AML-193 (cell line): ENCODE measurements at places on chromosomes 1 and 21.

DNA sequence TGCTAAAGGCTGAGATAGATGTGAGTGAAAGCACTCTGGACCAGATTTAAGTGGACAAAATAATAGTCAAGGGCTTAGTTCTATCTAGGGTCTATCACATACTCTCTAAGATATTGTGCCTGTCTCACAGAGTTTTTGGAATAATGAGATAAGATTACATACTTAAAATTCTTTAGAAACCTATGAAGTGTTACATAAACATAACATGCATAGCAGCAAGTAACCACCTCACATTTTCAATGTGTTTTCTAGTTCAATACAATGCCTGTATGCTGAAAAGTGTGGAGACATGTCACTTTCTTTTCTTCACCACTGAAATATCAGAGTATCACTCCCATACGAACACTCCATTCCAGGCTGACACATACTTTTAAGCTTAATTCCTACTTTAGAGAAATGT, 16.2 kb downstream of the SDCCAG8 start:
- no peak for DNase-seq

DNA sequence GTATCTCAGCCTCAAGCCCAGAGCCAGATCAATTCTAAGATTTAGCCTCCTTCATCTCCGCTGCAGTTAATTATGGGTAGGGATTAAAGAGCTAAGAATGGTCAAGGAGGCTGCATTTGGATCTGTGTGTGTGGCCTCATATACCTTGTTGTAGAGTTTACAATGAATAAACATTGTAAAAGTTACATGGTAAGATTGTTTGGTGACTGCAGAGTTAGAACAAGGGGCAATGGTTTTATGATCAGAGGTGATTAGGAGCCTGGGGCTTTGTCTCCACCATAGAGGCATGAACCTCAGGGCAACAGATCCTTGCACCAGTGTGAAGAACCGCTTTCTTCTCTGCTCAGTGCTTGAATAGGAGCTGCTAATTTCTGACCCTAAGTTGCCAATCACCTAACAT, 77.0 kb upstream of the MARK1 start:
- no peak for DNase-seq

DNA sequence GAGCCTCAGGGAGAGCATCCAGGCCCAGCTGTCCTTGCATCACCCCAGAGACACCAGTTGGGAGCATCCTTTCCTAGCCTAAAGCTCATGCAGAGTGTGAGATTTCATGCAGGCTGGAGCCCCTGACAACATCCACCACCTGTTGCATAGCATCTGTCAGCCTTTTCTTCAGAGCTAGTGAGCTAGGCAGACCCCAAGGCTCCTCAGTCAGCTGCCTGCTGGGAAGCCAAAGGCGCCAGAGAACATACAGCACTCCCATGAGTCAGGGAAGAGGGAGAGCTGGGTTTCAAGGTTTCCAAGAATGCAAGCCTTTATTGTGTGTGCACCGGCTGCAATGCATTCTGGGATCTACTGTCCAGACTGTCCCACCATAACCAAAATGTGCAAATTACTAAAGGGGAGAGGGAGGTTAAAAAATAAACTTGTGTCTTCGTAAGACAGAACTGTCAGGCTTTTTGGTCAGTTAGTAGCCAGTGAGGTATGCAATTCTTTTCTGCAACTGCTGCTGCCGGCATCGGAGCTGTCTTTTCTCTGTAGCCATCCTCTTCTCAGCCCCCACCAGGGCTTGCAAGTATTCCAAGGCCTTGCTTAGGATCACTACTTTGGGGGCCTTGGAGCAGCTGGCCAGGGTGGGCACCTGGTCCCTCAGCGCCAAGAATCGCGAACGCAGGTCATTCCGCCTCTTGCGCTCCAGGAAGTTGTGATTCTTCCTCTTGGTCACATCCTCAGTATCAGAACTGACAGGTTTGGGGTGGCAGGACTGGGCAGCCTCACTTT, 4.6 kb downstream of the MYCL start:
- DNase-seq, result no peak

DNA sequence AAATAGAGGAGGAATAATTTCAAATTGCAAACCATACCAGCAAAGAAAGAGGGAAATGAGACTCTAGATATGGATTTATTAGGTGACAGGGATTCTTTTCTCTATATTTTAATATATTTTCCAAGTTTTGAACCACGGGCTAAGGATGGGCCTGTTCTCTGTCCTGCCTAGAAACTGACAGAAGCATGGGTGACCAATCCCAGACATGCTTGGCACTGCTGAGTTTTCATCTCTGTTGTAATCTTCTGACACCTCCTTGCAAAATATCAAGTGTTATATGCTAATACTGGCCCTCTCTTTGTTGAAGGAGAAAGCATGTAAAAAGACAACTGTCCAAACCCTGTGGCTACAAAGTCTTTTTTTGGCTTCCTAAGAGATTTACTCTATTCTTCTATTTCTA, 774 bp upstream of the ANGPTL7 start:
- no peak for DNase-seq

- DNase-seq, result no peak
Measured at GRCh38 chr1:198678301-198678836, 39.5 kb downstream of the PTPRC start.

DNA sequence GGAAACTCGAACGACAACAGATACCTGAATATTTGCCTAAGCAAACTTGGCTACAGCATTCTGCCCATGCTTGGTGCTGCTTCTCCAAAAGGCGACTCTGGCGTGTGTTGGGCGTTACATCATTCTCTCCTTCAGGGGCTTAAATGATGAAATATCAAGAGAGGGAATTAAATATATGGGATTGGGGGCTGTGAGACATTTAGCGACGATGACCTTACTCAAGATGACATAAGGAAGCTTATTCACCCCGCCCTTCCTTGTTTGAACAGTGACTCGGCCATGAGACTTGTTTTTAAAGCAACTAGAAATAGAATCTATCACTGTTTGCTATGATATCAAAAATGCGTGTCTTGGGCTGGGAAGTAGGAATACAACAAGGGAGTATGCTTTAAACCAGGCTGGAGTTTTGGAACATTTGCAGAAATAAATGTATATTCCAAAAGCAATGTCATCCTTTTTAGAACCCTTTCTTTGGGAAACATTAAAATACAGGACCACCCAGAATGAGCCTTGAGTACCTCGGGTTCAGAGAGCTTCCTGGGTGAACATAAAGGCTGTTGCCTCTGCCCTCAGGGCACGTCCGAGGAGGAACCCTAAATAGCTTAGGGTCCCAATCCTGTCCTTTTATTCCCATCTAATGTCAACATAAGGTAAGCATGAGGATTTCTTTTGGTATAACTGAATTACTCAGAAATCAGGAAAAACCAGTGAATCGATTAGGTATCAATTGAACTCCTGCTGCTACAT, 123.3 kb upstream of the SLC45A1 start:
- no peak for DNase-seq

DNA sequence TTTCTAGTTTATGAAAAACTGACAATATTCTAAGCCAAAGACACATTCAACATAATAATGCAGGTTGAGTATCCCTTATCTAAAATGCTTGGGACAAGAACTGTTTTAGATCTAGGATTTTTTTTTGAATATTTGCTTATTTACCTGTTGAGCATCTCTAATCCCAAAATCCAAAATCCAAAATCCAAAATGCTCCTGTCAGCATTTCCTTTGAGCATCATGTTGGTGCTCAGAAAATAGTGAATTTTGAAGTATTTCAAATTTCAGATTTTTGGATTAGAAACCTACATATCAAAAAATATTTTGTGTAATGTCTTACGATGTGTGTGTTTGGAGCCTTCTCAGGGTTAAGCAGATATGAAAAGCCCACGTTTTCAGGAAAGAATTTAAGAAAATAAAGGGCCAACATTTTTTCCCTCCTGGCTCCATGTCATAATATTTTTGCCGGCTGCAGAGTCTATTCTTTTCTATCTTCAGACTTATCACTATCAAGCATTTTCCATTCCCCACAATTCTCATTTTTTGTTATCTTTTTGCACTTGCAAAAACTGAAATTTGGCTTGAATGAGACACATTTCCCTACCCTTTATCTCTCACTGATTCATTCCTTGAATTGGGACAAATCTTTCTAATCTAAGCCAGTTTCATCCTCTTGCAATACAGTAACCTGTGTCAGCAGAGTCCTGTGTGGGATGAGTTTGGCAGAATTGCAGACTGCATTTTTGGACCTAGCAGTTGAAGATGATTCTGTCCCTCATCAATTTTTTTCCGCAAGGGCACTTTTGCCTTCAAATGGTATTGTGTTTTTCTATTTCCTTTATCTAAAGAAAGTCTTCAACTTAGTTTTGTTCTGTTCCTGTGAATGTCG, 233.9 kb downstream of the DISC1 start:
- no peak for DNase-seq

DNA sequence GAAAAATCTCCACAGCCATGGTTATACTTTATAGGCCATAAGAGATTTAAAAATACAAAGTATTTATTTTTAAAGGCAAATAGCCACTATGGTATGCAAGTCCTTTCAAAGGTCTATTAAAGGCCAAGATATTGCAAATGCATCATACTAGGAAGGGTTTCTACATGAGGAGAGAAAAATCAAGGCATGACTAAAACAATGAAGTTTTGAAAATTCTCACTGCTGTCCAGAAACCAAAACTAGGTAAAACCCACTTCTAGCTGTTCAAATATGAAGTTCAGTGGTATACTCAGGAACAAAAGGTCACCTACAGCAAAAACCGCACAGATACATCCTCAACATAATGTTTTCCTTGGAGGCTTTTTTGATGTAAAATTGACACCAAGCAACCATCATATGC, 75.0 kb downstream of the EPS15 start:
- no peak for DNase-seq

GRCh38 chr1:212990276-212990675, 25.4 kb downstream of the ANGEL2 start:
- DNase-seq, result no peak

DNA sequence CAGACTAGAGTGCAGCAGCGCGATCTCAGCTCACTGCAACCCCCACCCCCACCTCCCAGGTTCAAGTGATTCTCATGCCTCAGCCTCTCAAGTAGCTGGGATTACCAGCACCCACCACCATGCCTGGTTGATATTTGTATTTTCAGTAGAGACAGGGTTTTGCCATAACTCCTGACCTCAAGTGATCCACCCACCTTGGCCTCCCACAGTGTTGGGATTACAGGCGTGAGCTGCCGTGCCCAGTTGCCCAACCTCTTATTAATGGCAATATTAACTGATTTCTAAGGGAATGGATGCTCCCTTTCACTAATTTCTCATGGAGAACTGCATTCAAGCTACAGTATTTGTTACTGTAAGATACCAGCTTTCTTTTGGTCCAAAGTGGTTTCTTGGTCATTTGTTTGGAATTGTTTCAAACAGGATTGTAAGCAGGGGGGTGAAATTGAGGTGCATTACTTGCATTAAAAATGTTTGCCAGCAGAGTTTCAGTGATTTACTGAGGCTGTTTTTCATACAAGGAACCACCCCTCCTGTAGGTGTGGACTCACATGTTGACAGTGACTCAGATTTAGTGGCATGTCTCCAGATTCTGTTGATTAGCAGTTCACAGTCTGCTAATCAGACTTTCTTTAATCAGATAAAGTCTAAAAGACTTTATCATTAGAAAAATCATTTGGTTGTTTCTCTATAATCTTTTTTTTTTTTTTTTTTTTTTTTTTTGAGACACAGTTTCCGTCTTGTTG, 3.9 kb upstream of the TGFBR3 start:
- no peak for DNase-seq

DNA sequence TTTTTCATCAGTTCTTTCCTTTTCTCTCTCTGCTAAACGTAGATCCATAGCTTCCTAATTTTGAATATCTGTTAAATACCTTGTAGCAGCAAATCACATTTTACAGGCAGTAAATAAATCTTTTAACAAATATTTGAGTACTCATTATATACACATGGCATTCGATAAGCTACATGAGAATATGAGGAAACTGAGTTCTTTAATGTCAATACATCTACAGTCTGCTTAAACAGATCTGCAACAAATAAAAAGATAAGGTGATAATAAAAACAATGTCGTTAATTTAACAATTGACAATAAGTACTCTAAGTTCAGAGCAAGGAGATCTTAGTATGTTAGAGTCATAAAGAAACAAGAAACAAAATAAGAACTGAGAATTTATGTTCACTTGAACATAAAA, 42.9 kb downstream of the SELENOF start:
- DNase-seq, result no peak

GRCh38 chr1:40221977-40222772, 25.6 kb upstream of the TMCO2 start:
- no peak for DNase-seq

GRCh38 chr1:205440476-205441317, 15.1 kb downstream of the BLACAT1 start:
- peak; percentile 12 for DNase-seq

DNA sequence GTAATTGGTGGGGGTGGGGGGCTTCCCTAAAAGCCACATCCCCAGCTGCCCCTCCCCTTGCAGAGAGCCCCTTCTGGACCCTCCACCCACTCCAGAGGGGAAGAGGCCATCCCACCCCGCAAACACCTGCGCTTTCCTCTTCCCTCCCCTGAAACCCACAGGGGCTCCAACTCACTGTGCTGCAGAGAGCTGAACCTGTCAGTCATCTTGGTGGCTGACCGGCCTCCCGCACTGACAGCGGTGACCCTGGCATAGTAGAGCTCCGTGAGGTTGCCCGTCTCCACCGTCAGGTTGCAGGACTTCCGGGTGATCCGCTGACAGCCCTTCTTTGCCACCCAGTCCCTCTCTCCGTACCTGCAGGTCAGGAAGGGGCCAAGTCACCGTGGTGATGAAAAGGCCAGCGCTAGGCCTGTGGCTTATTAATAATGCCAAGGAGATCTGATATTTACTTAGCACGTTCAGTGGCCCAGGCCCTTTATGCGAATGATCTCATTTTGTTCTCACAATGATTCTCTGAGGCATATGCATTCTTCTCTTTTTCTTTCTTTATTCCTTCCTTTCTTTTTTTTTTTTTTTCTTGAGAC, 5.9 kb downstream of the IL22RA1 start:
- no peak for DNase-seq

GRCh38 chr1:12169442-12170135, 2.8 kb downstream of the TNFRSF1B start:
- DNase-seq, result no peak
